ENCODE measurements at places on chromosomes 4 and X.

DNA sequence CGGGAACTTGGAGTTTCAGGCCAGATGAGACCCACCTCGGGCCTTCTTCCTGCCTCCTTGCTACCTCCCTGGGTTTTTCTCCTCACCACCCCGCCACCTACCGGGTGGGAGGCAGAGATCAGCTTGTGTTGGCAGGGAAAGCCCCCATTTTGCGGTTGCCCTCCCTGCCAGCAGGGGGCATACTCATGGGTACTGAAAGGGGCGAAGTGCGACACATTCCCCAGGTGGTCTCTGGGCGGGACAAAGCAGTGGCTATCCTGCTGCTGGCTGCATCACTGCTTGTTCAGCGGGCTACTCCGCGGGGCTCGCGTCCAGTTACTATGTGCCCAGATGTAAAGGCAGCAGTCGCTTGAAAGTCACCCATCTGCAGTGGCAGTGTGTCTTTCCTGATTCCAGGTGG is 330.3 kb downstream of the PDHA2 start:
- H3K4me3 ChIP-seq: no peak overlapping the region
- DNase-seq: no peak
- no peaks in the 10 kb centered on the region for H3K4me1 ChIP-seq
- no peaks in the 10 kb centered on the region for H3K27me3 ChIP-seq

- H3K4me1 ChIP-seq: no peaks in the 10 kb centered on the region
- H3K36me3 ChIP-seq: no peaks in the 10 kb centered on the region
- DNase-seq: no peak
- H3K27ac ChIP-seq: no peak overlapping the region
These were observed 823.5 kb downstream of the ADGRL3 start for GRCh38 chr4:62023633-62024032.

GRCh38 chrX:15410430-15410829 is 26.2 kb upstream of the VEGFD start:
- no peaks in the 10 kb centered on the region for H3K27me3 ChIP-seq
- DNase-seq: no peak
- H3K27ac ChIP-seq: no peak overlapping the region
- no peaks in the 10 kb centered on the region for H3K36me3 ChIP-seq

DNA sequence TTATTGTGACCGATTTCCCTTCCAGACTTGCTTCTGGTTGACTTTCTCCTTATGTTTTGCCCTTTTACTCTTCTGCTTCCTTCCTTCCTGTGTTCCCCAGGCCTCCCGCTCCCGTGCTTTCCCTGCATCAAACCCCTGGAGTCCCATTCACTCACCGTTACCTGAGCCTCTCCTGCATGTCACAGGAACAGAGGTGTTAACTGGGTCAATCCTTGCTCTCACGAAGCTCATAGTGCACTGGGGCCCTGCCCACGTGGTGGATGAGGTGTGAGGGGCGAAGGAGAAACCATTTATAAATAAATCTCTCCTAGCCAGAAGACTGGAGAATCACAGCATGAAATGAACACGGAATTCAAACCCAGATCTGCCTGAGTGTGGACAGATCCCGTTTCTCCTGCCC is 83.1 kb upstream of the MSX1 start:
- no peak overlapping the region for H3K27ac ChIP-seq
- no peaks in the 10 kb centered on the region for H3K4me1 ChIP-seq
- no peak for DNase-seq
- no peaks in the 10 kb centered on the region for H3K36me3 ChIP-seq
- H3K27me3 ChIP-seq: no peaks in the 10 kb centered on the region

GRCh38 chr4:33268776-33269175 is 2548.6 kb downstream of the PCDH7 start:
- H3K27ac ChIP-seq: no peak overlapping the region
- no peak overlapping the region for H3K4me3 ChIP-seq
- no peaks in the 10 kb centered on the region for H3K27me3 ChIP-seq
- DNase-seq: no peak
- H3K4me1 ChIP-seq: no peaks in the 10 kb centered on the region

DNA sequence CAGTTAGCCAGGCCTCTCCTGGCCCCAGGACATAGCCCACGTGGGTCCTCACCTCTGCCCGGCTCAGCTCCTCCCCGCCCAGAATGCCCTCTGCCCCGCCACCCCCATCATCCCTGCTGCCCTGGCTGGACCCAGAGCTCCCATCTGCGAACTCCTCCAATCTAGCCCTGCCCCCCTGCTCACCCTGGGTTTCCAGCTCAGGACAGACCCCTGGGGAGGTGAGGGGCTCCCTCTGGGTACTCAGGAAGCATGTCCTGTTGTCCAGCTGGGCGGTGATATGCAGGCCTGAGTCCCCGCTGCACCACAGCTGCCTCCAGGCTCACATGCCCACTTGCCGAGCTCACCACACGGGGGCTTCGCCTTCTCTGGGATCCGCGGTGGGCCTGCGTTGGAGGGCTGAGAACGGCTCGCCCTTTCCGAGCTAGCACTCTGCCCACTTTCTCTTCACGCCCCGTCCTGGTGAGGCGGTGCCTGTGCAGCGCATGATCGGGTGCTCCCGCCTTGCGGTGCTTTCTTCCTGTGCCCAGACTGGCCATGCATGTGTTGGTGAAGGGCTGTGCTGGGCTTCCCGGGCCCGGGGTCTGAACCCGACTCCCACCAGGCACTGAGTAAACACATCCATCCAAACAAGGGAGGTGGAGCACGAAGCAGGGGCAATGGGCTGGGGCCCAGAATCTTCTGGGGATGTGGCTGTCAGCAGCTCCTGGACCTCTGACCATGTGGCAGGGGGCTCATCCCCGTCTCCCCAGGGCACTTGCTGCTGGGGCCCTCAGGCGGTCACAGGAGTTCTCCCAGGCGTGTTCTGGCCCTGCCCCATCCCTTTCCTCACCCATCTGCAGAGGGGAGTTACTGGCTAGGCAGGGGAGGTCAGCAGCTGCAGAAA is 74.3 kb downstream of the RGS12 start:
- no peak overlapping the region for H3K4me3 ChIP-seq
- H3K27me3 ChIP-seq: no peaks in the 10 kb centered on the region
- peaks cover 39% of the 10 kb centered on the region for H3K4me1 ChIP-seq

DNA sequence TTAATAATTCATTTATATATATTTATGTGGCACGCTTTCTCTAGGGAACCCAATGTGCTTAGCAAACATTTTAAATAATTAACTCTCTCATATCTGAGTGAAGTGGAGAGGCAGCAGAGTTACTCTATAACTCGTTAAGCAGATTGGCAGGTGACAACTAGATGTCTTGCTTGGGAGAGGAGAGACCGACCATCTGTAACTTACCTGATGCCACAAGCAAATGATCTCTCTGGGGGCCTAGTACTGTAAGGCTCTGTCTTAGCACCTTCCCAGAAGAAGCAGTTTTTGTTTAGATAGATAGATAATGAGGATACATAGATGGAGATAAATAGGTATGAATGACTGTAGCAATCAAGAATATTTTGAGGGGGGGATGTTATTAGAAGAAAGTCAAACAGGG is 11.9 kb upstream of the SEL1L3 start:
- DNase-seq: no peak
- H3K4me1 ChIP-seq: no peaks in the 10 kb centered on the region
- no peak overlapping the region for H3K27ac ChIP-seq
- H3K4me3 ChIP-seq: no peak overlapping the region
- H3K36me3 ChIP-seq: no peaks in the 10 kb centered on the region
- H3K27me3 ChIP-seq: no peaks in the 10 kb centered on the region

DNA sequence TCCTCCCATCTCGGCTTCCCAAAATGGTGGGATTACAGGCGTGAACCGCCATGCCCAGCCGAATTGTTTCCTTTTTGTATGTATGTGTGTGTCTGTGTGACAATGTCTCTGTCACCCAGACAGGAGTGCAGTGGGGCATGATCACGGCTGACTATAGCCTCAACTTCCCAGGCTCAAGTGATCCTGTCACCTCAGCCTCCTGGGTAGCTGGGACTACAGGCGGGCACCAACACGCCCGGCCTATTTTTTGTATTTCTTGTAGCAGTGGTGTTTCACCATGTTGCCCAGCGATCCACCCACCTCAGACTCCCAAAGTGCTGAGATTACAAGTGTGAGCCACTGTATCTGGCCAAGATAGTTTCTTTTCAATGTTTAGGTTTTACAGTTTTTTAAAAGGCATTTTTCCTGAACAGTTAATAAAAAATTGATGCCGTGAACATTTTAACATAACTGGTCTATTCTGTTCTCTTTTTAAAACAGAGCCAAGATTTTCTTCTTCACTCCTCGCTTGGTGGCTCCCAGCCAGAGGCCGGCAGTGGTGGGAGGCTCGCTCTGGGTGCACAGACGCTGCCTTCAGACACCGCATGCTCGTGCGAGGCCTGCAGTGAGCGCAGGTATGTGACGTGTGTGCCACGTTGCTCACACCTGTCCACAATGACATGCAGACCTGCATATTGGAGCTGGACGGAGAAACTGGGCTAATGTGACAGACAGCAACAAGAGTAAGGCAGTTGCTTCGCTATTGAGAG is 88.5 kb downstream of the FAM193A start:
- no peak overlapping the region for H3K27ac ChIP-seq
- no peak overlapping the region for H3K4me3 ChIP-seq
- peaks cover 31% of the 10 kb centered on the region for H3K36me3 ChIP-seq
- H3K27me3 ChIP-seq: no peaks in the 10 kb centered on the region

GRCh38 chrX:43682726-43683125 is 26.6 kb downstream of the MAOA start:
- DNase-seq: no peak
- H3K36me3 ChIP-seq: no peaks in the 10 kb centered on the region
- no peak overlapping the region for H3K27ac ChIP-seq
- H3K27me3 ChIP-seq: no peaks in the 10 kb centered on the region

GRCh38 chr4:180953572-180953971 is 1289.6 kb upstream of the TENM3 start:
- no peak for DNase-seq
- H3K4me1 ChIP-seq: no peaks in the 10 kb centered on the region
- H3K27me3 ChIP-seq: no peaks in the 10 kb centered on the region
- no peaks in the 10 kb centered on the region for H3K36me3 ChIP-seq
- no peak overlapping the region for H3K27ac ChIP-seq
- no peak overlapping the region for H3K4me3 ChIP-seq

GRCh38 chr4:169052594-169052945 is 42.5 kb upstream of the CBR4 start:
- no peak for DNase-seq
- no peak overlapping the region for H3K27ac ChIP-seq
- H3K4me1 ChIP-seq: no peaks in the 10 kb centered on the region
- H3K4me3 ChIP-seq: no peak overlapping the region
- H3K36me3 ChIP-seq: no peaks in the 10 kb centered on the region
- no peaks in the 10 kb centered on the region for H3K27me3 ChIP-seq

- peaks cover 3% of the 10 kb centered on the region for H3K36me3 ChIP-seq
- H3K4me1 ChIP-seq: no peaks in the 10 kb centered on the region
- H3K27ac ChIP-seq: no peak overlapping the region
- no peak for DNase-seq
- no peaks in the 10 kb centered on the region for H3K27me3 ChIP-seq
These were observed 39.4 kb upstream of the DCK start for GRCh38 chr4:70954032-70954431.

GRCh38 chrX:77014377-77015372 is 432.5 kb upstream of the FGF16 start:
- H3K36me3 ChIP-seq: no peaks in the 10 kb centered on the region
- no peak overlapping the region for H3K4me3 ChIP-seq
- no peaks in the 10 kb centered on the region for H3K27me3 ChIP-seq
- H3K4me1 ChIP-seq: no peaks in the 10 kb centered on the region
- H3K27ac ChIP-seq: no peak overlapping the region
- no peak for DNase-seq

DNA sequence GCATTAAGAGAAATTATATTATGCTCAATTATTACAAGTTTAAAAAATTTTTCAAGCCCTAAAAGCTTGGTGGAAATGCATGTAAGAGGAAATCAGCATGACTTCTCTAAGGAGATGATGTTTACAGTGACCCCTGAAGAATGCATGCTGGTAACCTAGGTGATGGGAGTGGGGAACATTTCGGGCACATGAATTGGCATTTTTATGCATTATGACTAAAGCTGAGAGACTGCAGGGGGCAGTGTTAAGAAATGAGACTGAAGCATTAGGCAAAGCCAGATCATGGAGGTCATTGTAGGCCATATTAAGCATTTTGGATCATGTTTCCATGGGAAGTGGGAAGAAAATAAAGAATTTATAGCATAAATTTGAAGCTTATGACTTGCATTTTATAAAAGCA is 421.3 kb downstream of the FAT4 start:
- H3K27ac ChIP-seq: no peak overlapping the region
- H3K36me3 ChIP-seq: no peaks in the 10 kb centered on the region
- DNase-seq: no peak

DNA sequence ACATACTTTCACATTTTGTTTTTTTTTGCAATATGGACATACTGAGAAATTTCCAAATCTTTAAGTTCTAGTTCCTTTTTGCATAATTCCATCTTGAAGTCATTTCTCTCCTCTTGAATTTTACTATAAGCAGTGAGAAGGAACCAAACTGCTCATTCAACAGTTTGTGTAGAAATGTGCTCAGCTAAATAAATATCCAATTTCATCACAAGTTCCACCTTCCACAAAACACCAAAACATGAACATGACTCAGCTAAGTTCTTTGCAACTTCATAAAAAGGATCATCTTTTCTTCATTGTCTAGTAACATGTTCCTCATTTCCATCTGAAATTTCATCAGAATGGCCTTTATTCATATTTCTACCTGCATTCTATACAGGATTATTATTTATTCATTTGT is 77.3 kb upstream of the FGF13 start:
- no peaks in the 10 kb centered on the region for H3K27me3 ChIP-seq
- DNase-seq: no peak
- H3K27ac ChIP-seq: no peak overlapping the region
- H3K4me3 ChIP-seq: no peak overlapping the region
- no peaks in the 10 kb centered on the region for H3K4me1 ChIP-seq

- no peaks in the 10 kb centered on the region for H3K27me3 ChIP-seq
- H3K4me3 ChIP-seq: no peak overlapping the region
- no peaks in the 10 kb centered on the region for H3K36me3 ChIP-seq
- no peak overlapping the region for H3K27ac ChIP-seq
- DNase-seq: no peak
- H3K4me1 ChIP-seq: peaks cover 6% of the 10 kb centered on the region
These were observed 80.2 kb downstream of the SYNPO2 start for GRCh38 chr4:118968813-118969212.

GRCh38 chrX:69321006-69321655 is 155.9 kb upstream of the PJA1 start:
- DNase-seq: no peak
- H3K27me3 ChIP-seq: no peaks in the 10 kb centered on the region
- no peaks in the 10 kb centered on the region for H3K4me1 ChIP-seq
- H3K27ac ChIP-seq: no peak overlapping the region
- H3K36me3 ChIP-seq: no peaks in the 10 kb centered on the region

- no peaks in the 10 kb centered on the region for H3K4me1 ChIP-seq
- no peaks in the 10 kb centered on the region for H3K27me3 ChIP-seq
- no peak for DNase-seq
- no peaks in the 10 kb centered on the region for H3K36me3 ChIP-seq
- no peak overlapping the region for H3K27ac ChIP-seq
These were observed 54.9 kb upstream of the FRAS1 start for GRCh38 chr4:78002260-78002659.

DNA sequence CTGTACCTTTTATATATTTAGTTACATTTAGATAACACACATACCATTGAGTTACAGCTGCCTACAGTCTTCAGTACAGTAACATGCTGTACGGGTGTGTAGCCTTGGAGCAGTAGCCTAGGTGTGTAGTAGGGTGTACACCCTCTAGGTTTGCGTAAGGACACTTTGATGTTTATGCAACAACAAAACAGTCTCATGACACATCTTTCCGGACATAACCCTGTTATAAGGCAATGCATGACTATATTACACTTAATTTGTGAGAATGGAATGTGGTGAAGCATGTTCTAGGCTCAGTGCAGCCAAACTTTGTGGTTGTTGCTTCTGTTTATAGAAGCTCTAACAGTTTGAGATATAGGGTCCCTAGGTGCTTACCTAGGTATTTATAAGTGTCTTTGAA is 65.4 kb downstream of the SPRY1 start:
- H3K27me3 ChIP-seq: no peaks in the 10 kb centered on the region
- H3K27ac ChIP-seq: no peak overlapping the region
- no peak overlapping the region for H3K4me3 ChIP-seq
- H3K4me1 ChIP-seq: no peaks in the 10 kb centered on the region
- DNase-seq: no peak
